ENCODE measurements at places on chromosomes 12 and 14.

DNA sequence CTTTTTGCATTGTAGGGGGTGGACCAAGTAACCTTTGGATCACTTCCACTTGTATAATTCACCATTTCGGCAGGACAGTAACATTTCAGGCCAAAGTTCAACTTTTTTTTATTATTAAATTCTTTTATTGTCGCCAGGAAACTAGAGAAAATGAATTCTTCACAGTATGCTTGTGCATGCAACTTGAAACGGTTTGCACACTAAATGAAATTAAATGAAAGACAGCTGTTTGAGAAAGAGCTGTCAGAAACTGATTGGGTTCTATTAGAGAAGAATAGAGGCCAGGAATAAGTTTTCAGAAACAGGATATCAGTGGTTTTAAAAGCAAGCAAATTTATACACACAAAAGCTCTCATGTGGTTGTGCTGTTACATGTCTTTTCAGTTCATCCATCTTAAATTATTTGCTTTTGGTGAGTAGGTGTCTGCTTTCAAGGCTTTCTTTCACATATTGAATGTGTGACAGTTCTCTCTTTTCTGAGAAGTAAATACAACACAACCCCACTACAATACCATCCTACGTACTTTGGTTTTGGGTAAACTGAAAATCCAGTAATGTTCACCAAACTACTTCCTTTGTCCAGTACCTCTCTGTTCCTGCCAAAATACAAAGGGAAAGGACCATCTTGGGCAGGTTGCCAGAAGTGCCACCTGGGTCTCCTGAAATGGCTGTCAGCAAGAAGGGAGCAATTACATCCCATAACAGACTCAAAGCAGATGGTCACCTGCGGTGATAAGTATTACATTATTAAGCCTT, 291.7 kb downstream of the RAD51B start:
- no peak for DNase-seq

GRCh38 chr12:13119826-13120225, 16.4 kb upstream of the GSG1 start:
- DNase-seq, result no peak

- DNase-seq, result no peak
Measured at GRCh38 chr12:23899434-23899833, 50.0 kb downstream of the SOX5 start.

GRCh38 chr14:70707138-70708038, 65.7 kb downstream of the TTC9 start:
- peak; percentile 70 for DNase-seq

DNA sequence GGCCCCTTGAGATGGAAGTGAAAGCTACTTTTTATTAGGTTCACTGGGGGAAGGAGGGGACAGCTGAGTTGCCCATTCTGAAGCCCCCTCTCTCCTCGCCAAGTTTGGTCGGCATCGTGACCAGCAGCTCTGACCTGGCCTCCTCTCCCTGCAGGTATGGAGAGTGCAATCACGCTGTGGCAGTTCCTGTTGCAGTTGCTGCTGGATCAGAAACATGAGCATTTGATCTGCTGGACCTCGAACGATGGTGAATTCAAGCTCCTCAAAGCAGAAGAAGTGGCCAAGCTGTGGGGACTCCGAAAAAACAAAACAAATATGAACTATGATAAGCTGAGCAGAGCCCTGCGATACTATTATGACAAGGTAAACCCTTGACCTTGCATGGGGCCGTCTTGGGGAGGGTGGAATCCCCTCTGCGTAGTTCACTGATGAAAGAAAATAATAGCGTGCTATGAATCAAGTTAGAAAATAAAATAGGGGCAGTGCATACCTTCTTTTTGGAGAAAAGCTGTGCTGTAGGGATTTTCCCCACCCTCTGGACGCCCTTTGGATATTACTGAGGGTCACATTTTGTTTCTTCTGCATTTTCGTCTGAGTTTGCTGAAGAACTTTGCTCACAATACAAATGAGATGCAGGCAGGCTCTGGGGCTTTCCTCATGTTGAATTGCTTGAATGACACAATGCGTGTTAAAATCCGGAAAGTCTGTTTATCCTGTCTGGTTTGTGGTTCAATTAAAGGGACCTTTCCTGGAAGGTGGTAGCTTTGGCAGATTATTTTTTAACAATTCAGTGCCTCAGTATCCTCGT, 29.4 kb downstream of the ELK3 start:
- DNase-seq, result no peak

- DNase-seq, result no peak
Measured at GRCh38 chr12:124443931-124444712, 123.3 kb downstream of the NCOR2 start.

DNA sequence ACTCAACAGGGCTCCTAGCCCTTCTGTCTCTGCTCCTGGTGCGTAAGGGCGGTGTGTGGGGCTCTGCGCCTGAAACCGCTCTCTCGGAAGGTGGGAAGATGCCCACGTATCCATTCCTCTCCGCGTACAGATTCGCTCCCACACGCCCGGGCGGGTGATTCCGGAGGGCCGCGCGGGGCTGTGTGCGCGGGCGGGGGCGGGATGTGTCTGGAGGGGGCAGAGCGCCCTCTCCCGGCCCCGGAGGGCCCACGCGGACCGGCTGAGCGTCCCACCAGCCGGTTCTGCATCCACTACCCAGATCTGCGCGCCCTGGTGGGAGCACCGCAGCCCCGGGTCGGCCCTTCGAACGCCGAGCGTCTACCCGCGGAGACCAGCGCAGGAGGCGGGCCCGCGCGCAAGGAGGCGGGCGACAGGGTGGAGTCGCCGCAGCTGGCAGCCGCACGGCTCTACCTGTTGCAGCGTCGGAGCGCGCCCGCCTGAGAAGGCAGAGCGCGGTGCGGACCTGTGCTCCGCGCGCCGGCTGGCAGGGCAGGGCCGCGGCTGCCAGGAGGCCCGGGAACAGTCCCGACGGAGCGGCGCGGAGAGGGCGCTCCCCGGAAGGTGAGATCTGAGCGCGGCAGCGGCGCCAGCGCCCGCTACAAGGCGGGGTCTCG, 1.4 kb upstream of the KCNK13 start:
- peak; percentile 26 for DNase-seq

DNA sequence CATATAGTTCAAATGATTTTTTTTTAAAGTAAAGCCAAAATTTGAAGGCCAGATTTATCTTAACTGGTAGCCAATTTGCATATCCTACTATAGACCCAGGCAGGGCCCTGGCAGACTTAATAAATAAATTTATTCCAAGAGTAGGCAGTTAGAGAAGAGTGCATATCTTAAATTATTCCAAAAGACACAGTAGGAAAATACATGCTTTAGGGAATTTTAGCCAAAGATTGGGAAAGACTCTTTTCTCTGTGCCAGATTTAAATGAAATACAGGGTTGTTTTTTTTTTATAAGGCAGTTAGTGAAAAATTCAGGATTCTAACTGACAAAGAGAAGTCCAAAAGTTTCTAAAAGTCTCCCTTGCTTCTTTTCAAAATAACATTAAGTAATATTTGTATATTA, 65.5 kb downstream of the ST8SIA1 start:
- no peak for DNase-seq

GRCh38 chr12:64951944-64952343, 127.5 kb downstream of the TBC1D30 start:
- no peak for DNase-seq

DNA sequence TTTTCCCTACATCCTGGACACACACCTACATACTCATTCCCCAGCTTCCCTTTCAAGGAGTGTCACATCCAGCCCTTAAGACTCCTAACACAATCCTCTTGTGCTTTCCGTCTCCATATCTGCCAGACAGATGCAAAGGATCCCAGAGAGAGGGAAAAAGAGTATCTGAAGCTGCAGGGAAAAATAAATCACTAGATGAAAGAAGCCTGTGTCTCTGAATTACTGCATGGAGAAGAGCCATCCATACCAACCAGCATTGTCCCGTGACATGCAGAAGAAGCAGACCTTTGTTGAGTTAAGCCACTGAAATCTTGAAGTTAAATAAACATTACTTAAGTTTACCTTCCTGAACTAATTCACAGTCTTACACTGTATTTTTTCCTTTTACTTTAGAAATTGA, 54.6 kb downstream of the GTF2A1 start:
- no peak for DNase-seq

DNA sequence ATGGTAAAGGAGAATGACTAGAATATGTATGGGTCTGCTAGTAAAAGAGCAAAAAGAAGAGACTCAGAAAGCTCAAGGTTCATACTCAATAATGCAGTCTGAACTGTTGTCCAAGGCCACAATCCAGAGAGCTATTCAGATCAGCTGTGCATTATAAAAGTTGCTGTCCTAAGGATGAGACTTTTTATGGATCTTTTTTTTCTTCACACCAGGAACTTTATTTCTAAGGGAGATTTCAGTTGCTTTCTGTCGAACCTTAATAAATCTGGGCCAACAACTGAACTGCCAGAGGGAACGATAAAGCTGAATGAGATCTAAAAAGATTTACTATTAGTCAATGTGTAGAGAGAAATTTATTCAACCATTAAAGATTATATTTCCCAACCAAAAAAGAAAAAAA, 948.3 kb upstream of the NOVA1 start:
- DNase-seq, result no peak

- no peak for DNase-seq
Measured at GRCh38 chr12:124464062-124464461, 103.3 kb downstream of the NCOR2 start.

DNA sequence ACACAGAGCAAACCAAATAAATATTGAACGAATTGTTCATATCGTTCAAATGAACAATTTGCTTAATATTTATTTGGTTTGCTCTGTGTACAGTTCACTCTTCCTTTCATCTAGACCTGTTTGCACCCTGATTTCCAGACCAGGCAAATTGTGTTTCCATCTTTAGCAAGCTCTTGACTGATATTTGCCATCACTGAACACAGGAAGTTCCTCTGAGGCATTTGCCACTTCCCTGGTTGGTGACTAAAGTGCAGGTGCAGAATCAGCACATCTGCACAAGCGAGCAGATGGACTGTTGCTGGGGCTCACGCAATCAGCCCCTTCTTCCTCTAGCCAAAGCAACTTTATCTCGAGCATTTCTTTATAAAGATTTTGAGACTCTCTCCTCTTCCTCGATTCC, 112.9 kb downstream of the DAAM1 start:
- DNase-seq, result no peak

- no peak for DNase-seq
Measured at GRCh38 chr14:71487449-71487848, 444.8 kb upstream of the RGS6 start.

DNA sequence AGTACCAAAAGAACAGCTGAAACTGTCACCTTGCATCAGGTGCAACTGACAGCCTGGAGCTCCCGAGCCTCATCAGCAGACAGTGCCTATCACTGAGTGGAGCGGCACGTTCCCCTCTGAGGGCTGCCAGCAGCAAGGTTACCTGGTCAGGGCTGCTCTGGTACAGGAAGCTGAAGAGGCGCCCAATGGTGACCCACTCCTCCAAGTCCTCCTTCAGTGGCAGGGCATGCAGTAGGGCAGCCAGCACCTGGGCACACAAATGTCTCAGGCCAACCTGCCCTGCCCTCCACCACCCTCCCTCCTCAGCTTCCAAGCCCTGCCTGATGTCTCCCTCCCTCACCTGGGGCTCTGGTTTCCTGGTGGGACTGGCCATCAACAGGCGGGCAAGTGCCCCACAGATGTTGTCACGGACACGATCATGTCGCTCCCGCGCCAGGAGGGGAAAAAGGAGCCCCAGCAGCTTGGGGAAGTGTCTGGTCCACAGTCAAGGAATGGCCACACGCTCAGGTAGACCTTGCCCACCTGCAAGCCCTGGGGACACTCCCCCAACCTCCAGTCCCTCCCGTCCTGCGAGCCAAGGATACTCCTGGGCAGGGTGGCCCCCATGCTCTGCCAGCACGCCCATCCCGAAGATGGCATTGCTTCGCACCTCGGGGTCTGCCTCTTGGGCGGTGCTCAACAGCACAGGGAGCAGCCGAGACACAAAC, 7.1 kb downstream of the IPO4 start:
- no peak for DNase-seq

- no peak for DNase-seq
Measured at GRCh38 chr12:115464111-115464581, 780.2 kb upstream of the TBX3 start.

GRCh38 chr12:40511341-40511740, 180.9 kb upstream of the CNTN1 start:
- DNase-seq, result no peak

DNA sequence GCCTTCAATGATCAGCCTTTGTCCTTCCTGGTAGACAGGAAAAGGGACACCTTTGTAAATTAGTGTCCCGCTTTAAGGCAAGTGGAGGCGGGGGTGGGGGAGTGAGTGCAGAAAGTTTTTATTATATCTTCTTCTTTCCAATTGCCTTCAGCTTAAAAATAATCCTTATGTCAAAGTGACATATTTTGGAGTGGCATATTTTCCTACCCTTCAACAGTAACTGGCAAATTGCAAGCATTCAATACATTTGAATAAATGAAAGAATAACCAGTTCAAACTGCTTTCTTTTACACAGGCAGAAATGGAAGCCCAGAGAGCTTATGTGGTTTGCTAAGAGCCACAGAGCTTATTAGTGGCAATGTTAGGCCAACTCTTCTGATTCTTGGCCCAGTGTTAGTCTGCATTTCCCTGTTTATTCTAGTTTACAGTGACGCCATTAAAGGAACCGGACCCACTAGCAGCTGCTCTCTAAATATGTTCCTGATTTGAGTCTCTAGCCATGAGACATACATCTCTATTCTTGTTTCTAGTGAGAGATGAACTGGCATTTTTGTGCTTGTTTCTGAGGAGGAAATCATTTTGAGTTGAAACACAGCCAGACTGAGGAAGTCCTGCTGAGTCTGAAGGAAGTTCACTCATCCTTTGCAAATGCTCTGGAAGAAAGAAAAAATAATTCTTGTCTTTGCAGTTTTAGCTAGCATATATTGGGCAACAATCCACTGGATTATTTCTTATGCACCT, 468.7 kb downstream of the NOVA1 start:
- DNase-seq, result peak; percentile 15

GRCh38 chr14:36224176-36224575, 47.7 kb upstream of the PTCSC3 start:
- no peak for DNase-seq

GRCh38 chr14:99784508-99784907, 8.7 kb upstream of the EML1 start:
- no peak for DNase-seq

GRCh38 chr12:54068418-54069070, 14.9 kb downstream of the HOXC4 start:
- DNase-seq, result no peak

- DNase-seq, result no peak
Measured at GRCh38 chr12:44387581-44387980, 488.5 kb downstream of the NELL2 start.

GRCh38 chr12:53738406-53739213, 11.4 kb upstream of the CALCOCO1 start:
- no peak for DNase-seq

GRCh38 chr14:49770212-49770817, 2.4 kb downstream of the KLHDC2 start:
- DNase-seq, result no peak

- no peak for DNase-seq
Measured at GRCh38 chr14:88234442-88234841, 88.6 kb downstream of the KCNK10 start.

GRCh38 chr12:104602896-104603295, 146.1 kb downstream of the CHST11 start:
- DNase-seq, result no peak

GRCh38 chr12:2325519-2325918, 272.7 kb downstream of the CACNA1C start:
- DNase-seq, result no peak

- DNase-seq, result no peak
Measured at GRCh38 chr12:2588345-2588744, 206.4 kb upstream of the FKBP4 start.

GRCh38 chr12:104720339-104721038, 237.6 kb downstream of the SLC41A2 start:
- peak; percentile 16 for DNase-seq
